Endodermal cell (in vitro differentiated cells): ENCODE measurements at places on chromosomes 1 and 21.

DNA sequence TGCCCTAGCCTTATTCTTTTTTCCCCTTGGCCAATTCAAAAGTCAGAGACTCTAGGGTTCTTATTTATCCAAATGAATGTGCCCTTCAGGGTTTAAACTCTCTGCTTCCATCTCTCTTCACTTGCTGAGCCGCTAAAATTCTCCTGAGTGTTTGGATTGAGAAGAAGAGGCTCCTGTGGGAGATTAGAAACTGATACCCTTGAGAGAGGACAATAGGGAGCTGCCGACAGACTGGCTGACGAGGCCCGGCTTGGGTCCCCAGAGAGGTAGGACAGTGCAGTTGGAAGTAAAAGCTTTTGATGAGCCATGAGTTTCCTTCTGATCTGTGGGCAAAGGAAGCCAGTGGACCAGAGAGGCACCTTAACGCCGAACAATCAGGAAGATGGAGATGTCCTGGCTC is 41.3 kb upstream of the UBE2U start:
- DNase-seq: no peak

DNA sequence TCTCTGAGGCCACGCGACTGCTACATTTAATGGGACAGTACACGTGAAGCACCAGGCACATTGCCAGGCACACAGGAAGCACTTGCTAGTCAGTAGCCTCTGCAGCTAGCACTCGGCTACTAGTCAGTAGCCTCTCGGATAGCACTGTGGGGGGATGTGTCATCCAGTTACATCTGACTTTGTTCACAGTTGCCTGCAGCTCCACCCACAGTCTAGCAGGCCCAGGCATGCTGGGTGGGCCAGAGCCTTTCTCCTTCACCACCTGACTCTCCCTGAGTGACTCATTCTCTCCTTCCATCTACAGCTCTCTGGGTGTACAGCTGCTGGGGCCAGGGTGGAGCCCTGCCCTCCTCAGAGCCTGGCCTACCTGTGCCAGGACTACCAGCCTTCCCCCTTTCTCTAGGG is 51.5 kb downstream of the PTPRF start:
- DNase-seq: peak; percentile 74

DNA sequence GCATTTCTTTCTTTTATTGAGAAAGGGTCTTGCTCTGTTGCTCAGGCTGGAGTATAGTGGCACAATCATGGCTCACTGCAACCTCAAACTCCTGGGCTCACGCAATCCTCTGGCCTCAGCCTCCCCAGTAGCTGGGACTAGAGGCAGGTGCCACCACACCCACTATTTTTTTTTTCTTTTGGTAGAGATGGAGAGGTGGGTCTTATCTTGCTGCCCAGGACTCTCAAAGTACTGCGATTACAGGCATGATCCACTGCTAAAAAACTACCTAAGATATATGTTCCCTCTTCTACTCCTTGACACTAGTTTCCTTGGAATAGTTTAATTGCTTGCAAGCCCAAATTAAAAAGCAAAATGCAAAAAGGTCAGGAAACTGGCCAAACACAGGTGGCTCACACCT is 56.9 kb upstream of the GUCA2A start:
- no peak for DNase-seq

DNA sequence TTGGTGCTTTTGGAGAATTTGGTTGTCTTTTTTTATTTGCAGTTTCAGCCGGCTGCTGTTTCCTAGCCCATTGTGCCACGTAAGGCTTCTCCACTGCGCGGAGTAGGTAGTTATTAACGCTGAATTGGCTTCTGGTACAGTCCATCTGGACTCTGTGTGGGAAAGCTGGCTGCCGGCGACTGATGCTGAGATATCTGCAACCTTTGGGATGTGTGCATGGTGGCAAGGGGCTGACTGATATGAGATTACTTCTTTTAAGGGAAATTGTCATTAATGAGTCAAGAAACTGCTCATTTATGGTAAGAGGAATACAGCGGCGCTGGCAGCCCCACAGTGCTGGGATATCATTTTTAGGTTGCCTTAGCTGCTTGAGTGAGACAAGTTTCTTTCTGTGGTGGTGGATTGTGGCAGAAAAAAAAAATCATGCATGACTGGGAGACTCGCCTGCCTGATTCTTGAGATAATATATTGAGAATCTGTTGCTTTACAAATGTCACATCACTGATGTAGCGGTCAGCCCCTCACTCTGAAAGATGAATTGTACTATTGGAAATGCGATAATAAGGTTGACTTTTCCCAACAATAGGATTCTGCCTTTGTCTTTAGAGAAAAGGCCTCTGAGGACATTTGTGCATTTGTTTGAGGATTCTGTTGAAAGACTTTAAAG is 2.5 kb upstream of the ELAVL4 start:
- no peak for DNase-seq

- DNase-seq: no peak
Observed at GRCh38 chr1:107524301-107524700, 383.5 kb downstream of the NTNG1 start.

- DNase-seq: peak; percentile 57
Observed at GRCh38 chr1:44524655-44525500, 119.8 kb downstream of the RNF220 start.

DNA sequence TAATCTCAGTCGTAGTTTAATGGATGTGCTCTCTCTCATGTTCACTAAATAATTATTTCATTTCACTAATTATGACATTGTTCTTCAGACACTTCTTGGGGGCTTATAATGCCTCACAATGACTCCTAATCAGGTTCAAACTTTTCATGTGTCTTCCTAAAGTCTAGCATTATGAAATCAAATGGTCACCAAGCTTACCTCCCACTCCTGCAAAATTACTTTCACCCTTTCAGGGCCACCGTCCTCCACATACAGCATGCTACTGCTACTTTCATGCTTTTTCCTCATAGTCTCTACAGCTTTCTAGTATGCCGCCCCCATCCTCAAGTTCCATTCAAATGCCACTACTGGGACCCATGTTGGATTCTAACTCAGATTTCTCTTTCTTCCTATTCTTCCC is 59.8 kb upstream of the C1orf53 start:
- no peak for DNase-seq

DNA sequence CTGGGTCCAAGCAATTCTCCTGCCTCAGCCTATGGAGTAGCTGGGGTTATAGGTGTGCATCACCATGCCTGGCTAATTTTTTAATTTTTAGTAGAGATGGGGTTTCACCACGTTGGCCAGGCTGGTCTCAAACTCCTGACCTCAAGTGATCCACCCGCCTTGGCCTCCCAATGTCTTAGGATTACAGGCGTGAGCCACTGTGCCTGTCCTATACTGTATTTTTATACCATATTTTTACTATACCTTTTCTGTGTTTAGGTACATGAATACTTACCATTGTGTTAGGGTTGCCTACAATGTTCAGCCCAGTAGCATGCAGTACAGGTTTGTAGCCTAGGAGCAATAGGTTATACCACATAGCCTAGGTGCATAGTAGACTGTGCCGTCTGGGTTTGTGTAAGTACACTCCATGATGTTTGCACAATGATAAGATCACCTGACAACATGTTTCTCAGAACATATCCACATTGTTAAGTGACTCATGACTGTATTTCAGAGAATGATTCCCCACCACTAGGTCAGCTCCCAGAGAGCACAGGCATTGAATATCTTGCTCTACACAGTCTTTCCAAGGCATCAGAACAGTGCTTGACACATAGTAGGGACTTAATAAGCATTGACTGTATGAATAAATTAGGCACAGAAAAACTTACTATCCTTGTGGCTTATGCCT is 6.0 kb upstream of the CITED4 start:
- no peak for DNase-seq

DNA sequence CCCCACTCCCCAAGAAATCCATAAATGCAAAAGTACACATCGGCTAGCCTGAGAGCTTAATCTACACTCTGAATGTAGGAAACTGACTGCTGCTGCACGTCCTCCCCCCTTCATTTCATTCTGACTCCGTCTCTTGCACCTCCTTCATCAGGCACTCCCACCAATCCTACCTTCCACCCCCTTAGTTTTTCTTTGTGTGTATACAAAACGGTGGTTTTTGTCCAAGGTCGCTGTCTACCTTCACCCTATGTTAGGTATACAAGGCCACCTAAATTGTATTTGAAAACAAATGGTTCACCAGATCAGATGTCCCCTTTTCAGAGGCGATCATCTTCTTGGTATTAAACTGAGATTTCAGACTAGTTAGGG is 1.9 kb downstream of the WDR26 start:
- DNase-seq: no peak

DNA sequence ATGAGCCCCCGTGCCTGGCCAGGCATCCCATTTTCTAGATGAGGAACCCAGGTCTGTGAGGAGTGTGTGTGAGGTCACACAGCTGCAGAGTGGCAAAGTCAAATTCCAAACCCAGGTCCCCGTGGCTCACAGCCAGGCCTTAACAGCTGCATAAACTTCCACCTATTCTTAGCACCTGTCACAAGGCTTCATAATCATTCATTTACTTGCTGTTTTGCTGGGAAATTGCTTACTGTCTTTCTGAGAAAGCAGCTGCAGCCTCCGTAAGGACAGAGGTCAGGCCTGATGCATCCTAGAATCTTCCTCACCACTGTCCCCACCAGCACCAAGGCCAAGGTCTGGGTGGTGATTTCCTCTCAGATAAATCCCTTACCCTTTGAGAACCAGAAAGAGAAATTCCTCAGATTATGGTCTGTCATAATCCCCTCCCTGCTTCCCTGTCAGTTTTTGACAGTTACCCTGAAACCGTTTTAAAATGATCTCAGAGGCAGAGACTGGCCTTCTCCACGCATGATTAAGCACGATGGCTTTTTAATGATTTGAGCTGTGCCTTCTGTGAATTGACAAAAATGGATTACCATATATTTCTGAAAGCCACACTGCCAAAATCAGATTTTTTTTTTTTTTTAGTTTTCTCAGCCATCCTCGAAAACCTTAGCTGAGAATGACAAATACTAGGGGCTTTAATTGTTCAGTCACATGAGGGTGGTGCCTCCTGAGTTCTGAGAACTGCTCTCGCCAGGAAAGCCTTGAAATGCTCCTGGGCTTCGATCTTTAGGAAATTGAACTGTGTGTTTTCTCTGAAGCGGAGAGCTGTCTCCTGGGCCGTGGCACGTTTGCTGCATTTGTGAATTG is 70.0 kb upstream of the SELENON start:
- DNase-seq: no peak

DNA sequence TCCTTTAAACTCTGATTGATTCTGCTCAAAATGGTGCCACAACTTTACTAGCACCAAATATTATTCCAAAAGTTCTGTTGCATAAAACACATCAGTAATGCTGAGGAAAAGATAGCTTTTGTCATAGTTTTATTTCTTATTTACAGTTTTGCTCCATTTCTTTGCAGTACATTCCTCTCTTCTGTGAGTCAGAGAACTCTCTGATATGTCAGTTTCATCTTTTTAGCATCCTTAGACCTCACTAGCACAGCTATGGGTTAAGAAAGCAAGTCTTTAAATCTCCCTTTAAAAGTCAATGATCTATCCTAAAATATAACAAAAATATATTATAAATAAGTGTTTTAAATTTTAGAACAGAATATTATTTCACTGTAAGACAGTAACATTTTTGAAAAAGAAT is 356.6 kb upstream of the SNX7 start:
- DNase-seq: no peak
